Eye (tissue), 1 donor: ENCODE measurements at places on chromosomes 3 and 15.

- DNase-seq, result peak; percentile 91
Measured at GRCh38 chr3:71524672-71525071, 58.9 kb downstream of the FOXP1 start.

DNA sequence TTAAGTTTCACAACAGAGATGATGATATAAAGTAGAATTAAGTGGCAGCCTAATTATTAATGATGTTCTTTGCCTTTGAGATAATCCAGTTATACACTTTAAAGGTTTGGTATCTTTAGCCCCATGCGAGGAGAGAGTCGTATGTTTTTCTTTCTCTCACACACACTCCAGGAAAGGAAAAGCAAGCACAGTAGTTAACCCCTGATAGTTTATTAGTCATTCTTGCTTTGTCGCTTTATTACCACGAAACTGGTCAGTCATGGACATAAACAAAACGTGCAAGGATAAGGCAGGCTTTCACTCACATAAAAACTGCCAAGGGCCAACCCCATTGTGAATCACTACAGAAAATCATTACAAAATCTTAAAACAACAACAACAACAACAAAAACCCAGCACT lies 866.9 kb downstream of the FHIT start:
- no peak for DNase-seq

DNA sequence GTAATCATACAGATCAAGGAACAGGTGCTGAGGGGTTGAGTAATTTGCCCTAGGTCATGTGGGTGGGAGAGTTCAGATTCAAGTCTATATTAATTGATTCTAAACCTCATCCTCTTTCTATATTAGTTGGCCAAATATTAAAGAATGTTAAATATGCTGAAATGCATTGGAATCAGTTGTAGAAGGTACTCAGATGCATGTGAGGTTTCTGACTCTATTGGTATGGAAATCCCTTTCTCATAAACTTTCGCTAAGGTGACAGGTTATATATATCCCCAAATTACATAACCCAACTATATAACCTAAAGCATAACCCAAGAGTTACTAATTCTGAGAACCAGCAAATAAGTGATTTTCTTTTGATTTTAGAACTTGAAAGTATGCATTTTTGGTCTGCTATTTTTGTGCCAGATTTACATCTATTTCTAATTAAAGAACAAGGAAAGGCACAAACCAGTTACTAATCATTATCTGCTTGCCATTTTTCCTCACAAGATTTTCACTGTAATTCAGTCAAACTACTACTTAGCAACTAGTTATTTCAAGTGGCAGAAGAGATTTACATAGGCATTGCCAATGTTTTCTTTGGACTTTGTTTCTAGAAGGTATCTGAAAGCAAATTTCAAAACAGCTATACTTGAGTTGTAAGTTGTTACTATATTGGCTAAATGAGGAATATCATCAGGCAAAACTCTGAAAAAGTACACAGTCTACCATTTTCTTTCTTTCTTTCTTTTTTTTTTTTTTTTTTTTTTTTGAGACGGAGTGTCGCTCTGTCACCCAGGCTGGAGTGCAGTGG lies 201.3 kb downstream of the RBMS3 start:
- DNase-seq, result no peak

GRCh38 chr3:124611520-124611919 lies 118.7 kb upstream of the UMPS start:
- DNase-seq, result no peak

- DNase-seq, result no peak
Measured at GRCh38 chr15:92365084-92365483, 28.6 kb upstream of the ST8SIA2 start.

- DNase-seq, result no peak
Measured at GRCh38 chr3:69869643-69870042, 129.9 kb upstream of the SAMMSON start.

DNA sequence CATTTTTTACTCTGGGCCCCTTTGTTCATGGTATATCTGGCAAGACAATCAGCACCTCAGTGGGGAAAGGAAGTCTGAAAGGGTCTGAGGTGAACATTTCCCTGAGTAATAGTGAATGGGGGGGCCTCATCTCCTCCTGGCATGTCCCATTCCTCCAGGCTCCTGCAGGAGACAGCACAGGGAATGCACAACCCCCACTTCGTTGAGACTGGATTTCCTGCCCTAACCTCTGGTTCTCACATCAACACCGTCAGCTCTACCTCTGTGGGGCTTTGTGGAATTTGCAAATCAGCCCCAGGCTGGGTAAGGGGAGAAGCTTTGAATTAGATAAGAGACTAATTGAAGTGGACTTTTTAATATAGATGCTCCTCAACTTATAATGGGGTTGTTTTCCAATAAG lies 168.3 kb upstream of the TRIM42 start:
- DNase-seq, result no peak

DNA sequence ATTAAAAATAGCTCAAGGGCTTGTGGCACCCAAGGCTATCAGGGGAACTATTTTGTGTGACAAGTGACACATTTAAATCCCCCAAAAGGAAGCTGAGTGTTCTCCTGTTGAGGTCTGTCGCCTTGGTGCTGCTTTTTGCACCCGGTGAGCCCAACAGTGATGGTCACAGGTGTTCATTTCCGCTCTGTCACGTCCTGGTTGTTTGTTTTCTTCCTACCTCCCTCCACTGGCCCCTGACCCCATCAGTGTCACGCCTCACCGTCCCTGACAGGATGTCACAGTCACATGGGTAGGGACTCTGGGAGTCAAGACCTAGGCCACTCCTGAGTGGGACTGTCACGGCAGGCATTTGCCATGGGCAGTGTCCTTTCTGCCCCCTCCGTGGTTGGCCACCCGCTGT lies 11.2 kb downstream of the SLCO3A1 start:
- no peak for DNase-seq

DNA sequence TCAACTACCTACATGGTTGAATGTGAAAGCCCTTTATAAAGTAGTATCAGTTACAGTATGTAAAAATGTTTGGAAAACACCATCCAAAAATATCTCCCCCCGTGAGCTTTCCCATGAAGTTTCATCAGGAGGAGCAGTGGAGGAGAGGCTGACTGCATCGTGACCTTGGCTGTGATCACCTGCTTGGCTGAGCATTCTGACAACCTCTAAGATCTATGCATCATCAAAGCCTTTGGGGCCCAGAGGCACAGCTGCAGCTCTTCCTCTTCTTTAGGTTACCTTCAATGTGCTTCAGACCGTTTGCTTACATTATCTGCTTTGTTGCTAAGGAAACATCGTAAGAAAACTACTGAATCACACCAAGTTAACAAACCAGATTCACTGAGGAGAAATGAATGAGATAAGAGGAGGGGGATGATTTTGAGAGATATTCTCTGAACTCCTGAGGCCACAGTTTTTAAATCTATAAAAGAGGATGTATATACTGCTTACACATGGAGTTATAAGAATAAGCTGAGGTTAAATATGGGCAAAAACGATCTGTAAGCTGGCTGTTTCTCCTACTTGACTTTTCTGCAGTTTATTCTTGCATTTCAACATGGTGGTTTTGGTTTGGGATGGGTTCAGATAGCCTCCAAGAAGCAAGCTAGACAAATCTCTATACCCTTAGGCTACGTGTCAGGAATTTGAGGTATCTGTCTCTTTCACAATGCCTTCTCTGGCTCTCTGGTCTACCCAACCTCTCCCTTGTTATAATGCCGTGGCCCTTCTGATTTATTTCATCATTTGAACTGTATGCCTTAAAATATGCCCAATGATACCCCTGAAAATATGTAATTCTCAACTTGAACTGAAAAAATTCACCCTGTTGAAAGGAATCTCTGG lies 4.0 kb downstream of the GCSAM start:
- DNase-seq, result peak; percentile 72

DNA sequence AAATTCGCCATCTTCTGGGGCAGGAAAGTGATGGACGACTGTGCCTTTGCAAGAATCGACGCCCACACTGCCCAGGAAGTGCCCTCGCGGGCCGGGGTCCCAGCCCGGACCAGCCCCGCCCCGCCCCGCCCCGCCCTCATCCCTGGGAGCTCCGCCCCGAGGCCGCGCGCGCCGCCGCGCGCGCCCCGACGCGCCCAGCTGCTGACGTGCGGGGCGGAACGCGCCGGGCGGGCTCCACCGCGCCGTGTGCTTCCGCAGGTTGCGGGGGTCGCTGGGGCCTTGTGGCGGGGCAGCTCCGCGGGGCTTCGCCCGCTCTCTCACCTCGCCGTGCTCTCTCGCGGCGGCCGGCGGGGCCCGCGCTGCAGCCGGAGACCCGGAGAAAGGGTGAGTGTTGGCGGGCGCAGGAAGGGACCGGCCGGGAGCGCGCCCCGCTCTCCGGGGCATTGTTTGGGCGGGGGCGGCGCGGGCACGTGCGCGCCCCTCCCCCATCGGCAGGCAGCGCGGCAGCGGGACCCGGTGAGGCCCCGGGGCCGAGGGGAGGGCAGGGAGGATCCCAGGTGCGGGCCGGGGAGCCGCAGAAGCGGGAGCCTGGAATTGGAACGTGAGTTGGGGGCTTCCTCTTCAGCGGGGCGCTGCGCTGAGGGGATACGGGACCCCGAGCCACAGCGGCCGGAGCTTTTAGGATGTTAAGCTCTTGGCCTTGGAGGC lies at the start of gene YEATS2:
Gene YEATS2 (plus strand): TSS at position 188 of the 708 bp plus-strand sequence. CDS start 17,366 bp downstream, outside the sequence.
- peak; percentile 90 for DNase-seq

DNA sequence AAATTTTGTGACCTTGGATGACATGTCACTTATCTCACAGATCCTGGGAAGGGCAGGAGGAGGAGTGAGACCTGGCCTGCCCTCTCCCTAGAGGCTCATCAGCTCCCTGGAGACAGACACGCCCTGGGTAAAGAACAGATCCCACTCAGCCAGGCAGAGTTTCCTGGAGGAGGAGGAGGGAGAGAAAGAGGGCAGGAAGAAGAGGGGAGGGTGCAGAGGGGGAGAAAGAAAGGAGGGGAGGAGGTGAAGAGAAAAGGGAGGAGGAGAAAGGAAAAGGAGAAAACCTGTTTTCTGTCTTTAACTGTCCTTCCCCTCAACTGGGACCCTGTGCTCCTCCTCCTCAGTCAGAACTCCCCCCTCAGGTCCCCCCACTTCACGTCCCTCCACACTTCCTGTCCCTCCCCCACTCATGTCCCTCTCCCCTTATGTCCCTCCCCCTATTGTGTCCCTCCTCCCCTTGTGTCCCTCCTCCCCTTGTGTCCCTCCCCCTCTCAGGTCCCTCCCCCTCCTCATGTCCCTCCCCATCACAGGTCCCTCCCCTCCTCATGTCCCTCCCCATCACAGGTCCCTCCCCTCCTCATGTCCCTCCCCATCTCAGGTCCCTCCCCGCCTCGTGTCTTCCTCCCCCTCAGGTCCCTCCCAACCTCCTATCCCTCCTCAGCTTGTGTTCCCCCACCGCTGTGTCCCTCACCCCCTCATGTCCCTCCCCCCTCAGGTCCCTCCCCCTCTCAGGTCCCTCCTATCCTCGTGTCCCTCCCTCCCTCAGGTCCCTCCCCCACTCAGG lies 52.3 kb upstream of the CGNL1 start:
- DNase-seq, result no peak

GRCh38 chr15:31571676-31572075 lies 245.0 kb downstream of the KLF13 start:
- no peak for DNase-seq

GRCh38 chr3:11522398-11522715 lies 121.4 kb downstream of the VGLL4 start:
- DNase-seq, result no peak

DNA sequence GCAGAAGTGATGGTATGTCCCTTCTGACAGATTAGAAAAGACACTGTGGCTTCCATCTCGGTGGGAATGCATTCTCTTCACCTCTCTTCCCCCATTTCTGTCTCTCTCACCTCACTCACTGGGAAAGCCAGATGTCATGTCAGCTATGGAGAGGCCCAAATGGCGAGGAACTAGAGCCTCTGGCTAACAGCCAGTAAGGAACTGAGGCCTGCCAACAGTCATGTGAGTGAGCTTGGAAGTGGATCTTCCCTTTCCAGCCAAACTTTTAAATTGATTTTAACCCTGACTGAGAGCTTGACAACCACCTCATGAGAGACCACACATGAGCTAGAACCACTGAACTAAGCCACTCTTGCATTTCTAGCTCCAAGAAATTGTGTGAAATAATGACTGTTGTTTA lies 35.2 kb upstream of the CDAN1 start:
- DNase-seq, result no peak

- no peak for DNase-seq
Measured at GRCh38 chr15:78070049-78070700, 7.3 kb downstream of the TBC1D2B start.

DNA sequence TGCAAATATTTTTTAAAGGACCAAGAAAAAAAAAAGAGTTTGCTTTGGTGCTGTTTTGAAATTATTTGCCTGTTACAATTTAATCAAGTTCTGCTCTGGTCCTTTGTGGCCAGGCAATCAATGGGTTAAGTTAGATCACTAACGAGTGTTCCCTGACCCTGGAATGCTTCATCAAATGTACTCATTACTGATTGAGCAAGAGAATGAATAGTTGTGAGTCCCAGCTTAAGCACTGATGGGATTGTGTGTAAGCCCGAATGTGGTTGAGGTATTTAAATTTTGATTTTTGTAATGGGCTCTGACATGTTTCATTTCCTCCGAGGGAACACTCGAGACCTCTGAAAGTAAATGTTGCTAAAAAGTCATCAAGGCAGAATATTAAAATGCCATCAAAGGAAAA lies 699.1 kb downstream of the MCTP2 start:
- no peak for DNase-seq

GRCh38 chr3:120688121-120688520 lies 6.1 kb upstream of the HGD start:
- DNase-seq, result no peak

DNA sequence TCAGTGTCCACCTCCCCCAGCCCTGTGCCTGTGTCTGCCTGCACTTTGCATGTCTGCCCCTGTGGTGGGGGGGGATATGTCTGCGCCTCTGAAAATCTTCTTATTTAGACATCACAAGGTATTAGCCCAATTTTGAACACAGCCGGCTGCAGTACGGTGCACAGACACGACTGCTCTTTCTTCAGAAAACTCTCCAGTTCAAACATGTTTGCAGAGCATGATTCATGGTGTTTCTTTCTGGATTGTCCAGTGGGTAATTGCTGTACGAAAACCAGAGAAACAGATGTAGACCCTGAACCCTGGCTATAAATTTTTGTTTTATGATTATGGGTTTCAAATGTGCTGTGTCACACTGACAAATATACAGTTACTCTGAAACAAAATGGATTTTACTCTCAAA lies 3.4 kb upstream of the RARB start:
- no peak for DNase-seq

DNA sequence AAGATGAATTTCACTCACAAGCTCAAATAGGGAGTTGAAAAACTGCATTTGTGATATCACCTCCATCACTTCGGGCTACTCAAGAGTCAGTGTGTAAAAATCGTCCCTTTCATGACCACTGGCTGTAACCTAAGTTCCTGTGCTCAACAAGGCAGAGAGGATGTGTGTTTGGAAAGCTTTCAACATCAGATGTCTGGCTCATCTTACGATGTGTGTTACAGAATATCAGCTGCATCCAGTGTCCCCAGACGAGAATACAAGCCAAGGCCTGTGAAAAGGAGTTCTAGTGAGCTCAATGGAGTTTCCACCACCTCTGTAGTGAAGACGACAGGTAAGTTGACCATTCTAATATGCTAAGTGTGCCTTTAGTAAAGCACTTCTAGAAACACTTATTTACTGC lies 65.5 kb upstream of the ADAMTSL3 start:
- no peak for DNase-seq
